ENCODE measurements at places on chromosomes 7 and 10.

GRCh38 chr7:156121956-156122355 is 309.7 kb upstream of the SHH start:
- DNase-seq: no peak

DNA sequence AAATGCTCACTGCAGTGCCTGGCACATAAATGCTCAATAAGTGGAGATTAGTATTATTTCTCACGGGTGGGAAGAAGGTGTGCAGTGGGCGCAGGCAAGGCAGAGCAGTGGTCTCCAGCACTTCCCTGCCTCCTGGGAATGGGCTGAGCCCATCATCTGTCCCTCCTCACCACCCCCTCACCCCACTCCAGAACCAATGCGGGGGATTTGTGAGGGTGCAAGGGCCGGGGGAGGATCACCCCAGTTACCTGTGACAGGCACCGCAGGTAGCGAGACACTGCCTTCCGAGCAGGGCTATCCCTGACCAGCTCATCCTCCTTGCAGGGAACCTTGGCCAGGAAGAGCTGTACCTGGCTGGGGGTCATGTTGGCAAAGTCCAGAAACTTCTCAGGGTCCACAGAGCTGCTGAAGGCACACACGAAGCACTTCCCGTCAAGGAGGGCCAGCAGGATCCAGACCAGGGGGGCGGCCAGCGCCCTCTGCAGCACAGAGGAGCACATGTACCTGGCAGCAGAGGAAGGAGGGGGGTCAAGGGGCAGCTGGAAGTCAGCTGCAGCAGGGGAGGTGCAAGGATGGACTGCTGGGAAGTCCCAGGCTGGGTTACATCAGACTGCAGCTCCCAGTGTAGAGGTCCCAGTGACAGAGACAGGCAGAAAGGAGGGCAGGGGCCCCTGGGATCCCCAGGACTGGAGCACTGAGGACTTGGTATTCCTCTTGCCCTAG is 2.8 kb downstream of the CALHM3 start:
- peak; percentile 51 for DNase-seq

- DNase-seq: no peak
Observed at GRCh38 chr10:5419466-5420094, 7.2 kb downstream of the NET1 start.

GRCh38 chr7:23721456-23721855 is 11.4 kb downstream of the STK31 start:
- DNase-seq: no peak

- DNase-seq: no peak
Observed at GRCh38 chr10:86102451-86102850, 264.1 kb downstream of the GRID1 start.

DNA sequence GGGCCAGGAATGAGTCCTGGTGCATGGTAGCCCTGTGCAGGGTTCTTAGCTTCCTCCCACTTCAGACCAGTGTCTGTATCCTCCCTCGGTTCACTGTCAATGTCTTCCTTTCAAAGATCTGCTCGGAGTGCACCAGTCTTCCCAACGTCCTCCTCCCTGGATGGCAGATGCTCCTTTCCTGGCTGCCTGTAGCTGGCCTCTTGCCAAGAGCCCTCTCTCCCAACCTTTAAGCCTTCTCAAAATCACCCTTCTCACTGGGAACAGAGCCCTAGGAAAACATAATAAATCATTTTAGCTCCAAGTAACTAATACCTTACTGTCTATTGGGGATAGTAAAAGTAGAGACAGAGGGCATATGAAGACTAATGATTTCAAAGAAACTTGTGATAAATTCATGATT is 490.6 kb downstream of the CCSER2 start:
- no peak for DNase-seq

- no peak for DNase-seq
Observed at GRCh38 chr7:12859761-12860160, 172.3 kb downstream of the ARL4A start.

GRCh38 chr7:41175435-41175834 is 527.5 kb downstream of the INHBA start:
- DNase-seq: no peak

- no peak for DNase-seq
Observed at GRCh38 chr7:79421751-79422150, 31.7 kb downstream of the MAGI2 start.

DNA sequence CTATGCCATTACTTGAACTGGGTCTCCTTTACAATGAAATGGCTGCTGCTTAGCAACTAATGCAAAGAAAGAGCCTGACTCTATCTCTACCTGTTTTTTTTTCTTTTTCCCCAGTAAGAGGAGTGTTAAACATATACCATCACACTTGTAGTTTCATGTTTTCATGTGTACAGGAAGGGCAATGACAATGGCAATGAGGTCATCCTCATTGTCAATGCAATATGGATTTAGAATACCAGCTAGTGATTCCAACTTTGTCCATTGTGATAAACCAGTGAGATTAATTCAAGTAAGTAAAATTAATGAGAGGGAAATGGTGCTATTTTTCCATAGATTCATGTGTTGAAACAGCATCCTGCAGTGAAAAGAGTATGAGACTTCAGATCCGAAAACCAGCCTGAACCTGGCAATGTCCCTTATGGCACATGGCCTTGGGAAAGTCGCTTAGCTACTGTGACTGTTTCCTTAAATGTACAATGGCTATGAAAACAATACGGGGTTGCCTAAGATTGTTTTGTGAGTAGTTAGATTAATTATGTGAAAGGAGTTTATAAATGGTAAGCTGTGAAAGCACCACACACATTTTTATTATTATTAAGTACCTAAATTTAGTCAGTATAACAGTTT is 11.2 kb downstream of the DGKI start:
- no peak for DNase-seq

DNA sequence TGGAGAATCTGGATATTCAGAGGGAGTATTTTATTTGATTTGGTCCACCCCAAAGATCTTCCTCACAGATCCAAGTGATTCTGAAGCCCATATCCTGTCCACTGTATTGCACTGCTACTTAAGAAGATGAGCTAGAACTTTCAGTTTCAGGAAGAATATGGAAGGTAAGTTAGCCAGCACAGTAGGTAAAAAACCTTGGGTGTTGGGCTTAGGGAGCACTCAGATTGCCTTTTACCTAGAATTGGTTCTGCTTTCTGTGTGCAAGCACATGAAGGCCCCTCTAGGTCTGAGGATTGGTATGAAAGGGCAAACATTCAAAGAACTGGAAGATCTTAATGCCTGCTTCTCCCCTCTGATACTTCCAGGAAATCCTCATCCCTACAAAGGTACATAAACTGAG is 146.7 kb upstream of the COL1A2 start:
- no peak for DNase-seq

- DNase-seq: no peak
Observed at GRCh38 chr7:68613897-68614296, 984.4 kb upstream of the AUTS2 start.

- DNase-seq: no peak
Observed at GRCh38 chr10:33875924-33876583, 541.6 kb upstream of the NRP1 start.

DNA sequence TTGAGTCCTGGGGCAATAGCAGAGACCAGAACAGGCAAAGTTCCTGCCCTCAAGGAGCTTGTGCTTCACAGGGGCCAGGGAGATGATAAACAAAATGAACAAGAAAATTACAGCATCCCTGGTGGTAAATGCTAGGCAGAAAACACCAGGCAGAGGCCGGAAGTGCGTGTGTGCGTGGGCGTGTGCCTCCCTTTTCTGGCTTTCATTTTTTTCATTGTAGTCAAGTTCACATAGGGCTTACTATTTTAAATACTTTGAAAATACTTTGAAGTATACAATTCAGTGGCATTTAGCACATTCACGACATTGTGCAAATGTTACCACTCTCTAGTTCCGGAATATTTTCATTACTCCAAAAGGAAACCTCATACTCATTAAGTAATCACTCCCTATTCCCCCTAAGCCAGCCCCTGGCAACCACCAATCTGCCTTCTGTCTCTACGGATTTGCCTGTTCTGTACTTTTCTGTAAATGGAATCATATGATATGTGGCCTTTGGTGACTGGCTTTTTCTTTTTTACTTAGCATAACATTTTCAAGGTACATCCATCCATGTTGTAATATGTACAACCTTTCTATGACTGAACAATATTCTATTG is 88.1 kb upstream of the PDCD4 start:
- peak; percentile 78 for DNase-seq

DNA sequence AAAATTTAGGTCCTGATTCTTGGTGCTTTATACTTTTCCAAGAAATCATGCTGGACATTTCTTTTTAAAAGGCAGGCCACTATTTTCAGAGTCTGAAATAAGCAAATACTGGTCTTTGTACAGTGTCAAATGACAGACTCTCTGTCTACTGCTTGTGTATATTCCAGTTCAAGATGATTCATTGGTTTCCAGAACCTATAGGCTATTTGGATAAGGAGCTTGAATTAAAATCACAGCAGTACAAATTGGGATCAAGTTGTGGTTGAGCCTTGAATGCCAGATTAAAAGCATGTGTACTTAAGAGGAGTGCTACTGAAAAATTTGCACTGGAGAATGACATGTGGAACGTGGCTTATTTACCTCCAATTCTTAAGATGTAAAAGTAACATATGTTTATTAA is 10.7 kb downstream of the KMT2E start:
- DNase-seq: no peak

GRCh38 chr7:109003742-109004141 is 434.1 kb downstream of the DNAJB9 start:
- DNase-seq: no peak

- DNase-seq: no peak
Observed at GRCh38 chr10:113488186-113488585, 64.7 kb upstream of the HABP2 start.

DNA sequence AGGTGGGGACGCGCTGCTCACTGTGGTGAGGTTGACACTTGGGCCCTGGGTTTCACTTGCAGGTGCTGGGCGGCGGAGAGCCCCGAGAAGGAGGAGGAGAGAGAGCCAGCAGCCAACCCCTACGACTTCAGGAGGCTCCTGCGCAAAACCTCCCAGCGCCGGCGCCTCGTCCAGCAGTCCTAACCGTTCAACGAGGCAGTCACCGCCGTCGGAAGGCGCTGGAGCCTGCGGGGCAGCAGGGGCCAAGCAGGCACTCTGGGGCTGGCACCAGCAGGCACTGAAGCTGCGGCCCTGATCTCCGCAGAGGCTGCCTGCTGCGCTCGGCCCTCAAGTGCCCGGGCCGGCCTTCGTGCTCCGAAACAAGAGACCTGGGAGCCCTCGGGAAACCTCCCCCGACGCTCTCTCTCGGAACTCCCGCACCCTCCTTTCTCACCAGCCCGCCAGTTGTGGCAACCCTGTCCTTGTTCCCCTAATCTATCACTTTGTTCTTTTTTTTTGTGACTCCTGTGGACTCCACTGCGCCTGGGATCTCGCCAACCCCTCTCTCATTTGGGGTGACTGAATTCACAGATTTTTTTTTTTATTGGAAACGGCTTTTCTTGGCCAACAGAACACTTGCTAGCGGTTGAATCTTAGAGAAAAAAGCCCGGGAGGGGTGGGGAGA is 4.7 kb upstream of the GAD2 start:
- no peak for DNase-seq

DNA sequence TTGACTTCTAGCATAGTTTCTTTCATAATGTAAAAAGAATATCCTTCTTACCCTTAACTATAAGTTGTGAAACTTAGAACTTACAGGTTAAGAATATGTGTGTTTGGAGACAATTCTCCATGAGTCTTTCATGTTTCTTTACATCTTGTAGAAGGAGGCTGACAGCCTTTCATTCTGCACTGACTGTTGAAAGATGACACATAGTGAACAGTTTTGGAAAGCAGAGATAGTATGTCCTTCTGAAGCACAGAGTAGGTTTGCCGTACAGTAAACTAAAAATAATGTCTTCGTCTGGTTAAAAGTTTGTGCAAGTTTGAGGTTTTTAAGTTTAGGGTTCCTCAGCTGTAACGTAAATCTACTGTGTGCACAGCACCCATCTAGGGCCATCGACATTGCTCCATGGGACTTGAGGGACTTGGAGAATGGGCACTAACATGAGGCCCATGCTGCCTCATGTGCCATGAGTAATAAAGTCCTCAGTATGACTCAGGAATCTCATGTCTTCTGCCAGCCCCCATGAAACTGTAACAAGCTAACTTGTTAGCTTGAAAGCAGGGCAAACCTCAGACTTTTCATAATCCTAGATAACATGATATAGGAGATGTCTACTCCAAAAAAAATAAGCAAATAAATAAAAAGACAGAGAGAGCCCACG is 24.5 kb upstream of the ELAPOR2 start:
- peak; percentile 9 for DNase-seq

GRCh38 chr7:129191272-129191671 is 2.8 kb downstream of the SMO start:
- DNase-seq: no peak

GRCh38 chr7:137885678-137886077 is 38.9 kb upstream of the DGKI start:
- DNase-seq: no peak

DNA sequence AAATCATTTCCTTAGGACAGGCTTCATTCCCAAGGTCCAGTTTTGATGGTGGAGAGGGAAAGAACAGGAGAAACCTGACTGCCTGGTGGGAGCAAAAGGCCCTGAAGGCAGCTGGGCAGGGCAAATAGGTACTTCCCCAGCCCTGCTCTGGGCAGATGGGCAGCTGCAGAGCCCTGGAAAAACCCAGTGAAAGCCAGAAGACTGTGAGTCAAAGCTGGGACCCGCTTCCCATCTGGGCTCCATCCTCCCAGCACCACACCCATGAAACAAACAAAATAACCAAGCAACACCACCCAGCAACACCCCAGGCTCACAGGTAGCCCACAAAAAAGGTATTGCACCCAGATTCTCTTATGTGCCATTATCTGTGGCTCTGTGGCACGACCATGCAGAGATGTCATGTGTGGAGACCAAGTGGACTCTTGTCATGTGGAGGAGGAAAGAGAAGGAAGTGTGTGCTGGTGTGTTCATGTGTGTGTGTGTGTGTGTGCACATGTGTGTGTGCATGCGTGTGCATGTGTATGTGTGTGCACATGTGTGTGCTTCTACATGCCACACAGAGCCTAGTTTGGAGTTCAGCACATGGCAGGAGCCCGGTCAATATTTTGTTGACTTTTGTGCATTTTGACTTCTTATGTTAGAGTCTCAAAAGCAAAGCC is 9.8 kb downstream of the CLRN3 start:
- DNase-seq: no peak

DNA sequence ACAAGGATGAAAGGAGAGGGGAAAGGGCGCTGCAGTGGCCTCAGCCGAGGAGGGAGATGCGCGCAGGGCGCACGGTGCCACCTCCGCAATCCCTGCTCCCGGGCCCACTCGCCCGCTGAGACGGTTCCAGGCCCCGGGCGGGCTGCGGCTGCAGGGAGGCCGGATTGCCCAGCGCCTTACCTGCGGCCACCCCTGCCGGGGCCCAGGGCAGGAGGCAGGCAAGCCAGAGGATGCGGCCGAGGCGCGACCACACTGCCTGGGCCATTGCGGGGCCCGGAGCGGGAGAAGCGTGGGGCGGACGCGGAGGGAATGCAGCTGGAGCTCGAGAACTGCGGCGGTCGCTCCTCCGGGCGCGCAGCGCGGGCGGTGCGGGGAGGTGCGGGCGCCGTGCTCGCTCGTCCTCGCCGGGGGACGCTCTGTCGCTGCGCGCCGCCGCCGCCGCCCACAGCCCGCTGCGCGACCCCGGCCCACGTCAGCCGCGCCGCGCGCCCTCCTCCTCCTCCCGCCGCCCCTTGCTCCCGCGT is at the start of gene TMEM130:
Gene TMEM130 (minus strand): TSS at position 418 of the 524 bp plus-strand sequence. CDS start 153 bp downstream, at position 265.
- no peak for DNase-seq

GRCh38 chr7:30522159-30522558 is 17.5 kb upstream of the GGCT start:
- no peak for DNase-seq

GRCh38 chr7:110595694-110596093 is 495.2 kb upstream of the LRRN3 start:
- no peak for DNase-seq
